ENCODE measurements at places on chromosomes 13 and 19.

GRCh38 chr19:6041991-6042481 lies 64.1 kb upstream of the RANBP3 start:
- no peak for DNase-seq

DNA sequence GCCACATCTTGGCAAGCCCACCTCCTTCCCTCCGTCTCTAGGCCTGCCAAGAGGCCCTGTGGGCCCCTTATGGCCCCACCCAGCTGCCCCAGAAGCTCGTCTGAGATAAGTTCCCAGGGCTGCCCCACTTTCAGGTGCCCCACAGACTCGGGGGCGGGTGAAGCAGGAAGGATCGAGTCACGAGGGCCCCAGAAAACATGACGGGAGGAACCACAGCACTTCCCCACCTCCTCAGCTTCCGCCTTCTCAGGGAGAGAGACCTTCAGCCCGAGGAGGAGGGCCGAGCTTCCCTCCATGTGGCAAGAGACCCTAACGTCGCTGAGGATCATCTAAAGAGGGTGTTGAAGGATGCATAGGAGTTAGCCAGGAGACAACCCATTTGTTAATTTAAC lies 4.5 kb upstream of the IL12RB1 start:
- DNase-seq: peak; percentile 55

DNA sequence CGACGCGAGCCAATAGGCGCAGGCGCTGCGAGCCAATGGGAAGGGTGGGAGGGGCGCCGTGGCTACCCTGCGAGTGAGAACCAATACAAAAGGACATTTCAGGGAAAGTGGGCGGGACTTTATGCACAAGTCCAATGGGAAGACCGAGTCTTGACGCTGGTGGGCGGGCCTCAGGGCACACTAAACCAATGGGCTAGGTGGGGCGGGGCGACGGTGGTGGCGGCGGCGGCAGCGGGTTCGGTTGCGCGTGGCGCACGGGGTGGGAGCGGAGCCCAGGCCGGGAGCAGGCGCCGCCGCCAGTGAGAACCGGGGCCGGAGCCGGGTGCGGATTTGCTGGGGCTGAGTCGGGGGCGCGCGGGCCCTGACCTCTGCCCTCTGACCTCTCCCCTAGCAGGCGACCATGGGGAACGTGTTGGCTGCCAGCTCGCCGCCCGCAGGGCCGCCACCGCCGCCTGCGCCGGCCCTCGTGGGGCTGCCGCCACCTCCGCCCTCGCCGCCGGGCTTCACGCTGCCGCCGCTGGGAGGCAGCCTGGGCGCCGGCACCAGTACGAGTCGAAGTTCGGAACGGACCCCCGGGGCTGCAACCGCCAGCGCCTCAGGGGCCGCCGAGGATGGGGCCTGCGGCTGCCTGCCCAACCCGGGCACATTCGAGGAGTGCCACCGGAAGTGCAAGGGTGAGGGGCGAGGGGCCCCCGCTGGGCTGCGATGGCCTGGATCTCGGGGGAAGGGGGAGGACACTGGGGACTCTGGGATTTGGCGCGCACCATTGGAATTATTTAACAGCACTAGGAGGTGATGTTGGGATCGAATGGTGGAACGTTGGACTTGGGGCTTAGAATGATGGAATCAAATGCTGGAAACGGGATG lies at the start of gene TOMM40:
TOMM40 (plus strand) TSS at position 239 of the 867 bp plus-strand sequence; CDS start at position 401, 162 bp downstream.
- DNase-seq: peak; percentile 55

DNA sequence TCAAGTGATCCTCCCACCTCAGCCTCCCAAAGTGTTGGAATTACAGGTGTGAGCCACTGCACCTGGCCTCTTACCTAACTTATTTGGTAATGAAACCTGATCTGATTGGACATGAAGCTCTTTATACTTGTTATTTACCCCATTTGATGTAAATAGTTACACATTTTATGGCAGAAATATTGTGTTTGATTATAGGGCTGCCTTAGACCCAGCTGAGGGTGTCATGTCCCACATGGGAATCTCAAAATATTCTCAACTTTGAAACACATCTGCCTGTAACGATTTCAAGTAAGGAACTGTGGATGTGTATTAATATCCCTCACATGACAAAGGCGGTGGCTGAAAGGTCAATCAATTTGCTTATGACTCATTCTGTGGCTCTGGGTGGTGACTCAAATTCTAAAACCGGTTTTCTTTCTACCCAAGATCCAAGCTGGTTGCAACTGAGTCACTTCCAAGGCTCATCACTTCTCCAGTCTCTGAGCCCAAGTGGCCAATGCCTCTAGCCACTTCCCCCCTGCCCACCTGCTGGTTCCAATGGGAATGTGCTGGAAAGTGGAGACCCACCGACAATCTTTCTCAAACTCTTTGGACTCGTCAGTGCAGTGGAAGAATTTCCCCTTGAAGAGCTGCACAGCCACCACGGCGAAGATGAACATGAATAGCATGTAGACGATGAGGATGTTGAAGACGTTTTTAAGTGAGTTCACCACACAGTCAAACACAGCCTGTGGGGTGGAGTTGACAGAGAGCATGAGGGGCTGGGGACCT lies 110.9 kb downstream of the IER2 start:
- no peak for DNase-seq
